NCI-H1048 (cell line): ENCODE measurements at places on chromosomes 13 and 19.

- no peak for DNase-seq
Observed at GRCh38 chr13:83352391-83352790, 529.9 kb downstream of the SLITRK1 start.

DNA sequence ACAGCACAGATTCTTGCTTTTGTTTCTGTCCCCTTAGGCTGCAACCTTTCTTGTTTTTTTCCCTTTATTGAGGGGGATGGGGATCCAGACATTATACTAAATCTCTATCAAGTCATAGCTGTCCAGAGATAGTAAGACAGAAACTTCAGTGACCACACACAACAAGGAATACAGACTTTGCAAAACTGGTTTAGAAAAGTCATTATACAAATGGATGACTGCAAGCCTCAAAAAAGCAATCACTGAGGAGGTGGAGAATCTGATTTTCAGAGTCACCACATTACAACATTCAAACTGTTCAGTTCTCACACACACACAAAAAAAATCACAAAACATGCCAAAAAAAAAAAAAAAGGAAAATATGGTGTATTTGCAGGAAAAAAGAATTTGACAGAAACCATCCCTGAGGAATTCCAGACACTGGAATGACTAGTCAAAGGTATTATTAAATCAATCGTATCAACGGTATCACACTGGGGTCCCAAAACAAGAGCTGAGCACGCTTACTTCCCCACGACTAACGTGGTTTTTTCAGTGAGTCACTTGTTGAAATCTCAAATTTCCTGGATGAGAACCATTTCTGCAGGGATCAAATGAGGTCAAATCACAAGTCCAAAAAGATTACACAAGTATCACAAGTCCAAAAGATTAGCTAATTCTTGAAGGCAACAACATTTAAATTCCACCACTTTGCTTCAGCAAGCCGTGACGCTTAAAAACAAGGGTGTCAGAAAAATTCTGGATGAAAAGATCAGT, 41.2 kb downstream of the USP12 start:
- no peak for DNase-seq

- no peak for DNase-seq
Observed at GRCh38 chr13:36548129-36548528, 115.8 kb downstream of the CCNA1 start.

DNA sequence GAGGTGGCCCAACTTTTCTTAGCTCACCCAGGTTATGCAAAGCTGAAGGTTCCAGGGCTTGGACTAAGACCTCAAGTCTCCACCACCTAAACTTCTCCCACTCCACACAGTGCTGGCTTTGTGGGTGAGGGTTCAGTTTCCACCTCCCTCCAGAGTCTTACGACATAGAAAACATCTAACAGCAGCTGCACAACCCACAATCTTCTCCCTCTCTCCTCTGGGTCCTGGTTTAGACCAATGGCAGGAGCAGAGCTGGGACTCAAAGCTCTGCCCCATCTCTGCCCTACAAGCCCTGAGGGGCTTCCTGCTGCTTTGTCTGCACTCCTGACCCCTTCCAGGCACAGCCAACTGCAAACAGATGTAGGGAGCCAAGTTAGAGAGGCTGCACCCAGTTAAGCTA, 16.0 kb downstream of the IRGC start:
- DNase-seq = no peak

- no peak for DNase-seq
Observed at GRCh38 chr13:50421473-50422130, 406.4 kb downstream of the KCNRG start.

GRCh38 chr19:40688309-40688708, 2.1 kb downstream of the NUMBL start:
- DNase-seq = no peak

- DNase-seq = no peak
Observed at GRCh38 chr13:97211300-97211699, 10.8 kb upstream of the MBNL2 start.

- no peak for DNase-seq
Observed at GRCh38 chr13:79011179-79011578, 352.2 kb upstream of the OBI1 start.

GRCh38 chr13:99314640-99315176, 7.5 kb upstream of the GPR183 start:
- DNase-seq = no peak

DNA sequence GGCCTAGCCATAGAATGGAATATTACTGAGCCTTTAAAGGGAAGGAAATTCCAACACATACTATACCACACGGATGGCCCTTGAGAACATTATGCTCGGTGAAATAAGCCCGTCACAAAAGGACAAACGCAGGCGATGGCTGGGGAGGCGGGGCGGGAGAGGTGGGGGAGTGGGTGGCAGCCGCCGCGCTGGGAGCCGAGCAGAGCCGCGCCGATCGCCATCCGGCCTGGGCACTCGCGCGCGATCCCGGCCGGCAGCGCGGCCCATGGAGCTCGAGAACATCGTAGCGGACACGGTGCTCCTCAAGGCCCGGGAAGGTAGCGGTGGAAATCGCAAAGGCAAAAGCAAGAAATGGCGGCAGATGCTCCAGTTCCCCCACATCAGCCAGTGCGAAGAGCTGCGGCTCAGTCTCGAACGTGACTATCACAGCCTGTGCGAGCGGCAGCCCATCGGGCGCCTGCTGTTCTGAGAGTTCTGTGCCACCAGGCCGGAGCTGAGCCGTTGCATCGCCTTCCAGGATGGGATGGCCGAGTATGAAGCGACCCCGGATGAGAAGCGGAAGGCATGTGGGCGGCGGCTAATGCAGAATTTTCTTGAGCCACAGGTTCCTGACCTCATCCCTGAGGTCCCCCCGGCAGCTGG, 140.1 kb downstream of the ZDHHC20 start:
- DNase-seq = no peak

DNA sequence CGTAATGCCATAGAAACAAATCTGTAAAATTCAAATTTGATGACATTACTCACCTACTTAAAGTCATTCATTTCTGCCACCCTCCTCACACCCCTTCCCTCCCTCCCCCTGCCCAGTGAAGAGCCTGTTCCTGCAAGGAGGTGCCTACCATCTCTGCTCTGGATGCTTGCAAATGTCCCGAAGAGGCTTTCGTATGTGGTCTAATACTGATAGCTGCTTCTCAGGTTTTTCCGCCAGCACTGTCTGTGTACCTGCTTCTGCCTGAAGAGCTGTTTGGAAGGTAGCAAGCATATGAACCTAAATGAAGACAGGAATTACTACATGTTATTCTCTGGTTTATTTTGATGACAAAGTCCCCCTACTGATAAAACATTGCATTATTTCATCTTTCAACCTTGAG, 57.1 kb downstream of the GPALPP1 start:
- no peak for DNase-seq

DNA sequence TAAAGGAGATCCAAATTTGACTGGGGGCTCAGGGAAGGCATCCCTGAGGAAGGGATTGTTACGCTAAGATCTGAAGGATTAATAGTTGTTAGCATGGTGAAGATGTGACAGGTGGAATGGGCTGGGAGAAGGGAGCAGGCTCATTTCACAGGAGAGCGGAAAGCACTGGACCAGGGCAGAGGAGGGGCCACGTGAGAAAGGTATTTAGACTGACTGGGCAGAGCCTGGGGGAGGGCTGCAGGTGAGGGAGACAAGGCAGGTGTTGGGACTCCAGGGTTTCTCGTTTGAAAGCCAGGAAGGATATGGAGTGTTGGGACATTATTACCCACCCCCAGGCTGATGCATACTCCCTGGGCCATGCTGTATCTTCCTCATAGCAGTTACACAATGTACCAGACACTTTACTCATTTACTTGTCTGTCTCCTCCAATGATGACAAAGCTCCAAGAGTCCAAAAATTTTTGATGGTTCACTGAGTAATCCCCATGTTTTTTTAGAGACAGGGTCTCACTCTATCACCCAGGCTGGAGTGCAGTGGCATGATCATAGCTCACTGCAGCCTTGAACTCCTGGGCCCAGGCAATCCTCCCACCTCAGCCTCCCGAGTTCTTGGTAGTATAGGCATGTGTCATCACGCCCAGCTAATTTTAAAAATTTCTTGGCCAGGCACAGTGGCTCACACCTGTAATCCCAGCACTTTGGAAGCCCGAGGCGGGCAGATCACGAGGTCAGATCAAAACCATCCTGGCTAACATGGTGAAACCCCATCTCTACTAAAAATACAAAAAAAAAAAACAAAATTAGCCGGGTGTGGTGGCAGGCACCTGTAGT, 2.3 kb downstream of the TRAPPC6A start:
- DNase-seq = no peak
